Osteocyte (in vitro differentiated cells): ENCODE measurements at places on chromosomes 2 and 18.
A peak's percentile ranks its signal among the peaks of the same experiment; 100 is the strongest.

- H3K4me3 ChIP-seq, result no peak overlapping the region
- no peak for DNase-seq
- no peak overlapping the region for H3K27ac ChIP-seq
- no peaks in the 10 kb centered on the region for H3K27me3 ChIP-seq
- H3K4me1 ChIP-seq, result peaks cover 19% of the 10 kb centered on the region
Measured at GRCh38 chr2:68992933-68993332, 18.5 kb downstream of the GKN1 start.

DNA sequence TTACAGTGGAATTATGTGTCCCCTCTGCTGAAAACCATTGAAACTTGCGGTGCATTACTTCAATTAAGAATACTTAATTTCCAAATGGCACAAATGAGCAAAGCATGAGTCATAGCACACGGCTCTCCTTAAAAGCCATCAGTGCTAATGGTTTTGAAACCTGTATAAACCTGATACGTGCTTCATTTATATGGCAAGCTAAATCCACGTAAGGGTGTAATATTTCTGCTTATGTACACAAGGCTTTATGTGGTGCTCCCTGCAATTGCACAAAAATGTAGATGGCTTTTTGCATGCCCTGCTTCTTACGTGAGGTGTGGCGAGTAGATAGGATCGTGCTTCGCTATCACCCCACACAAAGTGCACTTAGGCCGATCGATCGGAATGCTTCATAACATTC, 840.9 kb downstream of the GALR1 start:
- no peaks in the 10 kb centered on the region for H3K27me3 ChIP-seq
- H3K4me3 ChIP-seq, result no peak overlapping the region
- DNase-seq, result no peak
- H3K27ac ChIP-seq, result no peak overlapping the region
- no peaks in the 10 kb centered on the region for H3K4me1 ChIP-seq

DNA sequence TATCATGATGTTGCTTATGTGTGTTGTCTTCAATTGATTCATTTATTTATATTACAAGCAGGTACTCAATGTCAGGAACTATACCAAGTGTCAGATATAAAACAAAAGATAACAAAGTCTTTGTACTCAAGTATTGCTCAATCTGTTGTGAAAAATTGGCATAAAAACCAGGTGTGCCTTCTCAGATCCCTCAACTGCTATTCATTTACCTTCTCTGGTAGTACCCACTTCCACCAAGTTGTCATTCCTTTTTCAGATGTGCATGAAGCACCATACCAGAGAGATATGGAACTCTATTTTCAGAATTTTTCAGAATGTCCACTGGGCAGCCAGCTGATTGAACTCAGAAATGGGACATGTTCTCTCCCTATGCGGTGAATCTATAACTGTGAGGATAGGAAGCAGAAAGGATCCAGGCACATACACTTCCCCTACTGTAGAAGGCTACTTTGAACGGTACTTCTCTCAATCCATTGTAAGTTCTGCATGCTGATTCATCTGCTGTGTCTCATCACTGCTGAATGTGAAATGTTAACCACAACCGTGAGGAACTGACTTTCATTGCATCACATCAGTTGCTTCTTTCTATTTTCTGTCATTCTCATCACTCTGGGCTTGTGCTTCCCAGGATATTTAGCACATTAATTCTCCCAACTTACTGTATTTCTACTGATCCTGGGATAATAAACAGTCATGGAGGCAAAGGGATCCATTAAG, 1621.3 kb downstream of the SUCLG1 start:
- H3K27me3 ChIP-seq, result peaks cover 9% of the 10 kb centered on the region
- no peaks in the 10 kb centered on the region for H3K4me1 ChIP-seq

DNA sequence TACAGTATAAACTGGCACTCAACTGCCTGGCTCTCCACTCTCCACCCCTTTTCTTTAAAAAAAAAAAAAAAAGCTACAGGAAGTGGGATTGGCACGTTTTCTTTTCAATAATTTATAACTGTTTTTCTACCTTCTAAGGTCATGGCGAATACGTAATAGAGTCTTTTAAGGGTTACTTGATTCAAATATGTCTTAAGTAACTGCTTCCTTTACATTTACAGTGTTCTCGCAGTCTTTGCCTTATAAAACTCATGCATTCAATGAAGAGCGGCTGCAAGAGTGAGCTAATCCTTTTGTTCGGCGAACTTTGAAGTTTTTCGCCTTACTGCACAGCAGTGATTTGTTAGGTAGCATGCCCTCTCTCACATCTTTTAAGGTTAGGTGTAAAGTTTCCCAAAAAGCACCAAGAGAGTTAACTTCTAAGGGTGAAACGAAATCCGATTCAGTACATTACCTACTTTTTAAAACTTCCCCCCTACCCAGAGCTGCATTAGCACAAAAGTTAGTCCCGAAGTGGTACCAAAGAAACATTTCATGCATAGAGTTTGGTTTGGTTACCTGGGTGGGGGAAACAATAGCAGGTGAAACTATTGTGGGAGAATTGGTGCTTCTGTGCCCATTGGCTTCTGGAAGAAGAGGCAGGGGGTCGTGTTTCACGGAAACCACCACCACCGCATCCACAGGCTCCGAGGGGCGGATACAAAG, 2.0 kb downstream of the KCTD1 start:
- peaks cover 56% of the 10 kb centered on the region for H3K4me1 ChIP-seq
- H3K27me3 ChIP-seq, result peaks cover 2% of the 10 kb centered on the region
- H3K4me3 ChIP-seq, result peak overlapping the region; percentile 71

- no peak for DNase-seq
- H3K4me1 ChIP-seq, result no peaks in the 10 kb centered on the region
- no peak overlapping the region for H3K4me3 ChIP-seq
- H3K36me3 ChIP-seq, result no peaks in the 10 kb centered on the region
- H3K27me3 ChIP-seq, result peaks cover 2% of the 10 kb centered on the region
- H3K27ac ChIP-seq, result no peak overlapping the region
Measured at GRCh38 chr2:7915302-7916091, 766.4 kb upstream of the ID2 start.

DNA sequence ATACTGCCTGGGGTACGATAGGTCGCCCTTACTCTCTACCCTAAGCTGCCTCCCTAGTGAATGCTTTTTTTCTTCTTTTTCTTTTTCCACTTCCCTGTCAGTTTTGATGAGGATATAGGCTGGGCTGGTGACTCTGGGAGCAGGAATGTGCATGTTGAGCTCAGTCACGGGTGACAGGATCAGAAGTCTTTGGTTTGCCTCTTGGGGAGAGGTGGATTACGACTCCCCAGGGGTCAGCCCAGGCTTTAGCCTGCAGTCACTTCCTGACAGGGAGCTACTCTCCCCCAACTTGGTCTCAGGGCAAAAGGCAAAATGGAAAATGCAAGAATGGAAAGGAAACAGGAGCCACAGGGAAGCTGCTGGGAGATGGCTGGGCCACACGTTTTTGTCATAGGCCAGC, 57.3 kb downstream of the THNSL2 start:
- H3K36me3 ChIP-seq, result no peaks in the 10 kb centered on the region
- H3K4me3 ChIP-seq, result no peak overlapping the region
- H3K27ac ChIP-seq, result no peak overlapping the region
- peak; percentile 59 for DNase-seq

DNA sequence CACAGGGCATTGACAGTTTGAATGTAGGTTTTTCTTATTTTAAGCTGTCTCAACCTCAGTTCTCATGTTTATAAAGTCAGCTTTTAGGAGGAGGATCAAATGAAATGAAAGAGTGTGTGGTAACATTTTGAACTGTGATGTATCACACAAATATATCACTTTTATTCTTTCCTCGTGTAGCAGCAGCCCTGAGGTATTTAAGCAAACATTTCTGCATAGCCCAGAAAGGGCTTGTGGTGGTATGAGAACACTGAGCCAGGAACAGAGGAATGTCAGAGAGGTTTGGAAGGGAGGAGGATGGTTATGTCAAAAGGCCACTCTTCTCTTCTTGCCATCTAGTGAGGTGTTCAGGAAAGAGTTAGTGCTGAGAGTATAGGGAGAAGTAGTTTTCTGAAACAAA, 150.2 kb downstream of the PARD3B start:
- H3K4me1 ChIP-seq, result peaks cover 22% of the 10 kb centered on the region
- H3K27ac ChIP-seq, result no peak overlapping the region
- H3K27me3 ChIP-seq, result no peaks in the 10 kb centered on the region

- no peaks in the 10 kb centered on the region for H3K4me1 ChIP-seq
- no peak overlapping the region for H3K27ac ChIP-seq
- H3K27me3 ChIP-seq, result no peaks in the 10 kb centered on the region
- no peak overlapping the region for H3K4me3 ChIP-seq
- DNase-seq, result no peak
Measured at GRCh38 chr2:74670263-74670662, 16.2 kb downstream of the SEMA4F start.

GRCh38 chr2:129934044-129934822, 45.2 kb upstream of the RAB6C start:
- H3K36me3 ChIP-seq, result no peaks in the 10 kb centered on the region
- no peak for DNase-seq
- H3K4me3 ChIP-seq, result peak overlapping the region; percentile 4
- peaks cover 5% of the 10 kb centered on the region for H3K4me1 ChIP-seq

- H3K36me3 ChIP-seq, result peaks cover 3% of the 10 kb centered on the region
- peaks cover 36% of the 10 kb centered on the region for H3K4me1 ChIP-seq
- no peak overlapping the region for H3K4me3 ChIP-seq
- no peaks in the 10 kb centered on the region for H3K27me3 ChIP-seq
- DNase-seq, result no peak
- H3K27ac ChIP-seq, result peak overlapping the region; percentile 92
Measured at GRCh38 chr2:18910843-18911242, 321.5 kb upstream of the NT5C1B start.

DNA sequence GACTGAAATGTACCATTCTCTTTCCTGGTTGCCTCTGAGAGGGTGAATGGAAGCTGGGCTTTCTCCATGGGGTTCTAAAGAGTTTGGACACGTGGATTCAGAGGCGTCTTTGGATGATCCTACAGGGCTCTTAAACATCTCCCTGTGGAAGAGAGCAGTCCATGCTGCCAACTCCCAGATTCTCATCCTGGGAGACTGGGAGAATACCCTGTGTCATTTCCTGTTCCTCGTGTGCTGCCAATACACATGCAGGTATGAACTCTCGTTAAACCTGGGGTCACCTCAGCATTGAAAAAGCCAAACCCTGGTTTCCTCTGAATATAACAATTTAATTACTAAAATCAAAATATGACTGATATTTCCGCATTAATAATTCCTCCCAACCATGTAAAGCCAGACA, 73.3 kb upstream of the NT5C1B start:
- no peak for DNase-seq
- no peaks in the 10 kb centered on the region for H3K36me3 ChIP-seq
- peaks cover 4% of the 10 kb centered on the region for H3K27me3 ChIP-seq
- H3K4me1 ChIP-seq, result peaks cover 12% of the 10 kb centered on the region
- H3K4me3 ChIP-seq, result no peak overlapping the region

DNA sequence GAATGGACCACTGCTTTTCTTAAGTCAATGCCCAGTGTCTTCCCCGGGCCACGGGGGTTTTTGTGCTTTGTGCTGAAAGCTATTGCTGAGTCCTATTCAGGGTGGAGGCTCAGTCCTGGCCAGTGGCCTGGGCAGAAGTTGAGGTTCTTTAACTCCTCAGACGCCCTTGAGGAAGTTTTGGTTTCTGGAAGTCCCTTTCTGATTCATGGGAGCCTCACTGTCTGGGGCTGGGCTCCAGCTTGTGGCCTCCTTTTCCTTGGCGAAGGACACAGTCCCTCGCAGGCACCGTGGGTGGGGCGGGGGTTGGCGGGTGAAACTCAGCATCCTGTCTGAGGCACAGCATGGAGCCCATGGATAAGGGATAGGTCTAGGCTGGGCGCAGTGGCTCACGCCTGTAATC, 465.2 kb upstream of the HS6ST1 start:
- peak; percentile 69 for DNase-seq
- no peak overlapping the region for H3K4me3 ChIP-seq
- H3K4me1 ChIP-seq, result no peaks in the 10 kb centered on the region
- peaks cover 12% of the 10 kb centered on the region for H3K27me3 ChIP-seq
- H3K36me3 ChIP-seq, result no peaks in the 10 kb centered on the region
- H3K27ac ChIP-seq, result no peak overlapping the region

DNA sequence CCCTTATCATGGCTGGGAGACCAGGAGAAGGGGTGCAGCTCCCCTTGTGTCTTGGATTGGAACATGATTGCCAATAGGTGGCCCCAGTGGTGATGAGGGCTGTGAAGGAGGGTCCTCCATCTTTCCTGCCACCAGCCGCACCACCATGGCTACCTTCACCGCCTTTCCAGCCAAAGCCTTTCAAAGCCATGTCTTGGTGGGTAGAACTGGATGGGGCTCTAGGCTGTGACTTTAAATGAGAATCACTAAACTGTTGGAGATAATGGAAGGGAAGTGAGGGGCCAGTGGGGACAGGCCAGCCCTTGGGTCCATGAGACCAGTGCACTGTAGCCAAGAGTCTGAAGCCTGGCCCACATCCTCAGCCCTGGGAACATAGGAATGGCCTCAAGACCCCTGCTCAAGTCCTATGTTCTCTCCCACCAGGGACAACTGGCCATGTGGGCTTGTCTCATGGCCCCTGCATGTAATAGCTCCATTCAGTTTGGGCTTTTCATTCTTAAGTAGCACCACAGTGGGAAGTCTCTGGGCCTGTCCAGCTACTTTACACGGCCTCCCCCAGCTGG, 345.7 kb downstream of the DYSF start:
- H3K27ac ChIP-seq, result no peak overlapping the region
- no peaks in the 10 kb centered on the region for H3K36me3 ChIP-seq
- H3K4me1 ChIP-seq, result peaks cover 35% of the 10 kb centered on the region
- no peak for DNase-seq
- H3K27me3 ChIP-seq, result no peaks in the 10 kb centered on the region

GRCh38 chr2:172792711-172793110, 57.1 kb downstream of the RAPGEF4 start:
- peaks cover 5% of the 10 kb centered on the region for H3K4me1 ChIP-seq
- no peak overlapping the region for H3K27ac ChIP-seq
- DNase-seq, result no peak
- no peaks in the 10 kb centered on the region for H3K36me3 ChIP-seq

DNA sequence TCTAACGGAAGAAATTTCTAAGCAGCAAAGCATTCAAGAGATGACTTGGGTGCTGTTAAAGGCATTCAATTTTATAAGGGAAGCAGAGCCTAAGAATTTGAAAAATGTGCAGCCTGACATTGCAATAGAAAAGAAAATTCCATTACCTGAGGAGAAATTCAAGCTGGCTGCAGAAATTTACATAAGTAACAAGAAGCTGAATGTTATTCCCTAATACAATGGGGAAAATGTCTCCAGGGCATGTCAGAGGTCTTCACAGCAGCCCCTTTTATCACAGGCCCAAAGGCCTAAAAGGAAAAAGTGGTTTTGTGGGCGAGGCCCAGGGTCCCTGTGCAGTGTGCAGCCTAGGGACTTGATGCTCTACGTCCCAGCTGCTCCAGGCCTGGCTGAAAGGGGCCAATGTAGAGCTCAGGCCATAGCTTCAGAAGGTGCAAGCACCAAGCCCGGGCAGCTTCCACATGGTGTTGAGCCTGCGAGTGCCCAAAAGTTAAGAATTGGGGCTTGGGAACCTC, 306.7 kb downstream of the RDH14 start:
- DNase-seq, result no peak
- no peak overlapping the region for H3K27ac ChIP-seq
- no peak overlapping the region for H3K4me3 ChIP-seq
- peaks cover 3% of the 10 kb centered on the region for H3K27me3 ChIP-seq
- H3K4me1 ChIP-seq, result no peaks in the 10 kb centered on the region

- H3K4me3 ChIP-seq, result no peak overlapping the region
- peaks cover 71% of the 10 kb centered on the region for H3K27me3 ChIP-seq
- H3K4me1 ChIP-seq, result peaks cover 12% of the 10 kb centered on the region
- DNase-seq, result no peak
Measured at GRCh38 chr18:78980279-78980771, 707 bp downstream of the SALL3 start.
